Activated naive CD8-positive, alpha-beta T cell treated with anti-CD3 and anti-CD28 coated beads for 36 hours (primary cell): ENCODE measurements at places on chromosomes 7 and 10. TPM values are rescaled to one million over a fixed set of nuclear protein-coding genes. Genes with fewer than 3 reads are reported as not detected.
A peak's percentile ranks its signal among the peaks of the same experiment; 100 is the strongest.

DNA sequence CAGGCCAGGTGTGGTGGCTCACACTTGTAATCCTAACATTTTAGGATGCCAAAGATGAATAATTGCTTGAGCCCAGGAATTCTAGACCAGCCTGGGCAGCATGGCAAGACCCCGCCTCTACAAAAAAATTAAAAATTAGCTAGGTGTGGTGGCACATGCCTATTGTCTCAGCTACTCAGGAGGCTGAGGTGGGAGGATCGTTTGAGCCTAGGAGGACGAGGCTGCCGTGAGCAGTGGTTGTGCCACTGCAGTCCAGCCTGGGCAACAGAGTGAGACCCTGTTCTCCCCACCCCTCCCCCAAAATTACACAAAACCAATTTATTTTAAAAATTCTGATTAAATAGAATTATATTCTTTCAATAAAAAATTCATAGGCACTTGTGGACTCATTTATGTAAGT, 39.0 kb downstream of the ABCB1 start:
- H3K4me1 ChIP-seq, result peaks cover 5% of the 10 kb centered on the region
- H3K27ac ChIP-seq, result no peak overlapping the region
- no peak for DNase-seq
- H3K36me3 ChIP-seq, result peaks cover 12% of the 10 kb centered on the region
- no peak overlapping the region for H3K4me3 ChIP-seq

GRCh38 chr7:77415476-77415822, 700 bp downstream of the GSAP start:
- peaks cover 49% of the 10 kb centered on the region for H3K4me1 ChIP-seq
- DNase-seq, result peak; percentile 30
- peak overlapping the region; percentile 58 for H3K4me3 ChIP-seq
- H3K27ac ChIP-seq, result peak overlapping the region; percentile 67
- peaks cover 15% of the 10 kb centered on the region for H3K27me3 ChIP-seq

DNA sequence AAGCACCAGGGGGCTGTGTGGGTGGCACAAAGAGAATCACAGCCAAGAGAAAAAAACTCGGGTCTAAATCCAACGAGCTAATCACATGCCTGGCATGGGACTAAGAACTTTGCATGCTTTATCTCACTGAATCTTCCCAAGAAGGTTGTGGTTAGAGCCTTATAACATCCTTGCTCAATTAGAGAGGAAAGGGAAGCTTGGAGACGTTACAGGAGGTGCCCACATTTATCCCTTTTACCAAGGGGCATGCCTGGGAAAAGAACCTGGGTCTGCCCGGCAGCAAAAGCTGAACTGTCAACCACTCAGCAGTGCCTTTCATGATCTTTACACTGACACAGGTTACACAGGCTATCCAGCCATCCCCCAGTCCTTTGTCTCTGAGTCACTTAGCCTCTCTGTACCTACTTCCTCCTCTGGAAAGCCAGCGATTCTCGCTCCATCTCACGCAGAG, 190.1 kb downstream of the PRPF18 start:
- no peak for DNase-seq
- H3K4me1 ChIP-seq, result no peaks in the 10 kb centered on the region
- no peak overlapping the region for H3K27ac ChIP-seq
- peaks cover 3% of the 10 kb centered on the region for H3K27me3 ChIP-seq
- H3K36me3 ChIP-seq, result no peaks in the 10 kb centered on the region

The HOXA5 gene
- total RNA-seq, result not detected

The PNLIPRP2 gene
- not detected for total RNA-seq

GRCh38 chr10:59073456-59074053, 102.9 kb upstream of the PHYHIPL start:
- H3K27me3 ChIP-seq, result no peaks in the 10 kb centered on the region
- DNase-seq, result no peak
- H3K36me3 ChIP-seq, result no peaks in the 10 kb centered on the region
- H3K4me3 ChIP-seq, result no peak overlapping the region

DNA sequence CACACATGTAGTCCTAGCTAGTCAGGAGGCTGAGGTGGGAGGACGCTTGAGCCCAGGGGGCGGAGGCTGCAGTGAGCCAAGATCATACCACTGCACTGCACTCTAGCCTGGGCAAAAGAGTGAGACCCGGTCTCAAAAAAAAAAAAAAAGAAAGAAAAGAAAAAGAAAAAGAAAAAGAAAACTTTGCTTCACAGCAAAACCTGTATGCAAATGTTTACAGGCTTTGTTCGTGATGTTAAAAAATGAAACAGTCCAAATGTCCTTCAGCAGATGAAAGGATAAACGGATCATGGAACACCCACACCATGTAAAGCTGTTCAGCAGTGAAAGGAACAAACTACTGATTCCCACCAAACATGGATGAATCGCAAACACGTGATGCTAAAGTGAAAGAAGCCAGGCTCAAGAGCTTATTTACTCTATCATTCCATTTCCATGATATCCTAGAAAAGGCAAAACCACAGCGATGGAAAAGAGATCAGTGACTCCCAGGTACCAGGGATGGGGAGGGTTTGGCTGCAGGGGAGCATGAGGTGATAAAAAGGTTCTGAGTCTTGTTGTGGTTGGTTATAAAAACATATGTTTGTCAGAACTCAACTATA, 15.1 kb downstream of the LRRC20 start:
- H3K4me1 ChIP-seq, result peaks cover 5% of the 10 kb centered on the region
- H3K27me3 ChIP-seq, result no peaks in the 10 kb centered on the region
- no peak overlapping the region for H3K4me3 ChIP-seq
- H3K36me3 ChIP-seq, result no peaks in the 10 kb centered on the region
- DNase-seq, result no peak

- no peak overlapping the region for H3K27ac ChIP-seq
- DNase-seq, result no peak
- H3K36me3 ChIP-seq, result no peaks in the 10 kb centered on the region
- H3K4me3 ChIP-seq, result no peak overlapping the region
- peaks cover 81% of the 10 kb centered on the region for H3K27me3 ChIP-seq
Measured at GRCh38 chr7:41699516-41699915, 3.4 kb downstream of the INHBA start.

The SEMA3C gene
- not detected for total RNA-seq

DNA sequence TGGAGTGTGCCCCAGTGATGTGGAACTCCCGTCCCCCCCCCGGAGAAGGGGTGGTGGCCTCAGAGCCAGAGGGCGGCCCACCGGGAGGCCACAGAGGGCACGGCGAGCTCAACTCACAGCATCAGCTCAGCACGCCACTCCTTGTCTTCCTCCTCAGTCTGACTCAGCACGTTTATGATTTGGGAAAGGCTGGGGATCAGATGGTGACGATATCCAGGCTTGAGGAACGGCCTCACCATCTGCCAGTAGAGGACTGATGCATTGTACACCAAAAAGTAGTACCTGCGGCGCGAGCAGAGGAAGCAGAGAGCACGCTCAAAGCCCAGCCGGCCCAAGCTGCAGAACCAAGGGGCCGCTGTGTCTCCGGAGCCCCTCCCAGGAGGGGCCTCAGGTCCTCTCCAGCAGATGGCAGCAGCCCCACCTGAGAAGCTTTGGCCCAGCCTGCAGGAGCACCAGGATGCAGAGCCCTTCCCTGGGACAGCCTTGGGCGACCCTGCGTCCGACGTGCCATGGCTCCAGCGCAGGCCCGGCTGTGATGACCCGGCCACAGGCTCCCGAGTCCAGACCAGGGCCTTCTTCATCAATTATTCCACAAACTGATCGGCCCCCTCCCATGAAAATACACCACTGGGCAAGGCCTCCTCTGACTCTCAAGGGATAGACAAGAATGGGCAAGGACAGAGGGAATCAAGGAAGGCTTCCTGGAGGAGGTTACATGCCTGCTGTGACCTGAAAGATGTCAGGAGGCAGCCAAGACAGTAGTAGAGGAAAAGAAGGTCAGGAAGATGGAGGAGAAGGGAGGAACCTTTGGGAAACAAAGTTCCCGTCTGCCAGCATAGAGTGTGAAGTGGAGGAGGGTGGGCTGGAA, 3.7 kb downstream of the CFAP46 start:
- no peaks in the 10 kb centered on the region for H3K36me3 ChIP-seq
- no peak overlapping the region for H3K27ac ChIP-seq
- peaks cover 51% of the 10 kb centered on the region for H3K27me3 ChIP-seq
- H3K4me1 ChIP-seq, result peaks cover 15% of the 10 kb centered on the region
- H3K4me3 ChIP-seq, result no peak overlapping the region
